ENCODE measurements at places on chromosomes 12 and 14.

GRCh38 chr12:39831587-39832315 is 212.1 kb upstream of the ABCD2 start:
- no peak for DNase-seq

GRCh38 chr12:89863493-89863938 is 154.9 kb upstream of the ATP2B1 start:
- no peak for DNase-seq

DNA sequence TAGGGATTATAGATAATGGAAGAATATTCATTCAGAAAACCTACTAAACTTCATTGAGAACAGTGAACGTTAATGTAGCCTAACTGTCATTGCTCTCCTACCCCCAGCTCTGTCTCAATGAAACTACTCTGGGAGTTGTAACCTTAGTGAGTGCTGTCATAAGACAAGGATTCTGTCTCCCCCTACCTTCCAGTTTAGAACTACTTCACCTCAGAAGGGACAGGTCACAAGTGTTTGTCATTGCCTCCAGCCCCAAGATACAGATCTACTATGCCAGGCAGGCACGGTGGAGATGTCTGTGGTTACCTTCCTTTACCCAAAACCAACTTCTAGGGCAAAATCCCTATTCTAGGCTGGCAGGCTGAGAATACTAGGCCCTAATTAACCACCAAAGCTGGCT is 833.1 kb upstream of the SEL1L start:
- no peak for DNase-seq

- DNase-seq: no peak
Observed at GRCh38 chr12:50992819-50993218, 33.4 kb downstream of the SLC11A2 start.

Measured in stimulated activated CD4-positive, alpha-beta T cell treated with anti-CD3 and anti-CD28 coated beads, Interleukin-1b, Interleukin-23, amount 100 ng/mL, for 1 hour (primary cell).